ENCODE measurements at places on chromosomes 6 and 20.

- no peak for DNase-seq
These were observed 254.0 kb upstream of the HTR1E start for GRCh38 chr6:86683132-86683908.

- no peak for DNase-seq
These were observed 43.6 kb downstream of the MDGA1 start for GRCh38 chr6:37653933-37654565.

DNA sequence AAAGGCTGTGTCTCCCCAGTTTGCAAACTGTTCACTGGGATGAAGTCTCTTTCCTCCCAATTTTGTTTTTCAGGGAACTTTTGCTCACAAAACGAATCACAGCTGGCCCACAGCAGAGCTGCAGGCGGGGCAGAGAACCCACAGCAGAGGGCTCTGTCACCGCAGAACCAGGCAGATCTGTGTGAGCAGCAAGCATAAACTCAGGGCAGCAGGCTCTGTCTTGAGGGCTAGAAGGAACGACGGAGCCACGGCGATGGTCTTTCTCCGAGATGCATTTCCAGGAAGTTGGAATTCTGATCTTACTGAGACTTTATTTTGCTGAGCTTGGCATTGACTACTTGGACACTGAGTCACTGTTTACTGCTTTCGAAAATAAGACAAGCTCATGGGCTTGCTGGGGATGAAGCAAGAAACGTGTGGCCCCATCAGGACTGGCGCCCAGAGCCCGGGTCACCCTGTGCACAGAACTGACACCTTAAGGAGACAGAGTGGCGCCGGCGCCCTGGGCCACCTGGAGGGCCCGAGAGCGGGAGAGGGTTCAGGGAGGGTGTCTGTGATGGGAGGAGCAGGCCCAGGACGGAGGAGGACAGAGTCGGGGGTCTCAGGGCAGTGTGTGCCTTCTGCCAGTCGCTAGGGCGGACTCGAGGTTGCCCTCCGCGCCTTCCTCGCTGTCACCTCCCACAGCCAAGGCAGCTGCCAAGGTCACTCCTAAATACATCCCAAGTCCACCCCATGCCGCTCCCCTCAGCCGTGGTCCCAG lies 106.3 kb upstream of the NXT1 start:
- no peak for DNase-seq

DNA sequence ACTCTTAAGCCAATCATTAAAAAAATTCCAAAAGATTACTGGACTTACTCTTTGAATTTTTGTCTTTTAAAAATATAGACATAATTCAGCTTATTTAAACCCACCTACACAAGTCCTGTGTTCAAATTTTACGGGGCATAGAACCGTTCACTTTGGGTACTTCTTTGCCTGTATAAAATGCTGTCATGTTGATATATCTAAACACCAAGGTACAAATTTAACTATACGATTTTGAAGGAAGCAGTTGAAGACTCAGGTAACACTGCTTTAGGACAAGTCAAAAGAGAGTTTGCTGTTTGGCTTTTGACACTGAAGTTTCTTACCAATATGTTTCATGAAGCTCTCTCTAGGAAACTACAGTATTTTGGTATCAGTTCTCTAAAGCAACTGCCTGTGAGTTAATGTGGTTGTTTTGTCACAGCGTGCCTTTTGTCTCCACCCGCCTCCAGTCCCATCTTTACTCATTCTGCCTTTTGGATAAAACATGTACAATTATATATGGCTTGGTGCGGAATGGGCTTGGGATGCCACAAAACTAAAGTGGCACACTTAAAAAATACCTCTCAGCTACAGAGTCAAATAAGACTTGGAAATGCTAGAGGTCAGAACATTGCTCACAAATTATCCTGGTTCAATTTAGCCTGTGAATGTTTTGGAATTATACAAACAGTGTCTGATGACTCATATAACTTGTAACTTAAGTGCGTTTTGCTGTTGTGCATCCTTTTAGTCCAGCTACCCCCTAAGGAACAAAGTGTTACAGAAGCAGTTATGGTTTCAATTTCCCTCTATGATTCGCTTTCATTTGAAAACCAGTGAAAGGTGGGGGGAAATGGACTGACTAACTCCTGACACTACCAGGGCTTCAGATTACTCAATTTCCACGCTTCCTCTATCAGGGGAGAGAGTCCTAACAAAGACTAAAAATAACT lies 38.7 kb downstream of the RGS17 start:
- DNase-seq: no peak

- no peak for DNase-seq
These were observed 245.3 kb downstream of the OGFRL1 start for GRCh38 chr6:71533939-71534379.

- no peak for DNase-seq
These were observed 18.9 kb downstream of the TFAP2A start for GRCh38 chr6:10395704-10396546.

DNA sequence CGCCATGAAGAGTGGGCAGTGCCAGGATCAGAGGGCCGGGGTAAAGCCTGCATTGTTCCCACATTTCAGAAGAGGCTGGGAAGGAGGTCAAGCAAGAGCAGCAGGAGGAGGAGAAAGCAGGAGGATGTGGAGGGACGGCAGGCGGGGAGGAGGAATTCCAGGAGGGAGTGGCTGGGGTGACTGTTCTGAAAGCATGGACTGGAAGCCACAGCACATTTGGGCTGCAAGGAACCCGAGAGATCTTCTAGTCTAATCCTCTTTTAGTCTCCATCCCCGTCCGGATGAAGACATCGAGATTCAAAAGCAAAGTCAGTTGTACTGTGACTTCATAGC lies 76.9 kb downstream of the FAM50B start:
- no peak for DNase-seq

DNA sequence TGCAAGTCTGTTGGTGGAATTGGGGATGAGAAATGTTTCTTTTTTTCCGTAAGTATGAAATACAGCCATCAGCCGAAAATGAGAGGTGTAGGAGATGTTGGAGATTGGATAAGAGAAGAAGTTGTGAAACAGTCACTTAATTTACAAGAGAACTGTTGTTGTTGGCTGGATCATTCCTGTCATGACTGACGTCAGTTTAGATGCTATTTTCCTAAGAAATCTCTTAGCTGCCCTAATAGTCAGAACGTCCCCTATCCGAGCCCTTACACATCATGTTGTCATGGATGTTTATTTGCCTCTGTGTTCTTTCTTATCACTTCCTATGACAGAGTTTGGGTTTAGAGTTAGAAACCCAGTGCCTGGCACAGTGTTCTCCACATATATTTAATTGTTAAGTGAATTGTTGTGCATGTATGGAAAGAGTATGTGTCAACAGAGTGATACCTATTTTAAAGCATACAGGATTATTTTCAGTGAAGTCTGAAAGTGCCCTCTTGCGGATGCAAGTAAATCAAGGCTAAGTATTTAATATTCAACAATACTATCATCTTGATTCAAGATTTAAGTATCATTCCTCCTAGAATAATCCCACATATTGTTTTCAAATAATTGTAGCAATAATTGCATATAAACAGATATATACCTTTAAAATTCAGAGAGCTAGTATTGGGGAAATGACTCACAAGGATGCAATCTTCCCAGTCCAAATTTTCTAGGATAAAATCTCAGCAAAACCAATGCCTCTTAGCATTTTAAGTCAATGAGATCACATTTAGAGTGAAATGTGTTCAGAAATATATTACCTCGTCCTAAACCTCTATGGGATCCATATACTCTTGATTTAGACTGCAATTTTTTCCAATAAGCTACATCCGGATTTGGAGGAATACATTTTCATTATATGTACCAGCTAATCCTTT lies 309.9 kb upstream of the NOX3 start:
- no peak for DNase-seq

DNA sequence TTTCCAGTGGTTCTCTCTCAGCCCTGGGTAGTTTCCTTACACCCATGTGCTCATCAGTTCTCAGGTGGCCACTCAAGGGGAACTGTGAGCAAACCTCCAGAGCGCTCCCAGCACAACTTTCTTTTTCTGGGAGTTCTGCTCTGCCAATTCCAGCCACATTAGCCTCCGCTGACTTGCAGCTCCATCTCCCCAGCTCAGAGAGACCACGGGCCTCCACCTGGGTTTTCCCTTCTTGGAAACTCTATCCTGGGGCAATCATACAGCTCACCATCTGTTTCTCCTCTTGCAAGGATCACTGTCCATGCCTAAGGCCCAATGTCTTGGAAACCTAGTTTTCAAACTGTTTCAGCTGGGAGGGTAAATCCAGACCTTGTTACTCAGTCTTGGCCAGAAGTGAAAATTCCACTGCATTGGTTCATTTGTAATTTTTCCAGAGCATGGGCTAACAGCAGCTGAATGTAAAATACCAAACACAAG lies 129.9 kb downstream of the EYA2 start:
- no peak for DNase-seq

DNA sequence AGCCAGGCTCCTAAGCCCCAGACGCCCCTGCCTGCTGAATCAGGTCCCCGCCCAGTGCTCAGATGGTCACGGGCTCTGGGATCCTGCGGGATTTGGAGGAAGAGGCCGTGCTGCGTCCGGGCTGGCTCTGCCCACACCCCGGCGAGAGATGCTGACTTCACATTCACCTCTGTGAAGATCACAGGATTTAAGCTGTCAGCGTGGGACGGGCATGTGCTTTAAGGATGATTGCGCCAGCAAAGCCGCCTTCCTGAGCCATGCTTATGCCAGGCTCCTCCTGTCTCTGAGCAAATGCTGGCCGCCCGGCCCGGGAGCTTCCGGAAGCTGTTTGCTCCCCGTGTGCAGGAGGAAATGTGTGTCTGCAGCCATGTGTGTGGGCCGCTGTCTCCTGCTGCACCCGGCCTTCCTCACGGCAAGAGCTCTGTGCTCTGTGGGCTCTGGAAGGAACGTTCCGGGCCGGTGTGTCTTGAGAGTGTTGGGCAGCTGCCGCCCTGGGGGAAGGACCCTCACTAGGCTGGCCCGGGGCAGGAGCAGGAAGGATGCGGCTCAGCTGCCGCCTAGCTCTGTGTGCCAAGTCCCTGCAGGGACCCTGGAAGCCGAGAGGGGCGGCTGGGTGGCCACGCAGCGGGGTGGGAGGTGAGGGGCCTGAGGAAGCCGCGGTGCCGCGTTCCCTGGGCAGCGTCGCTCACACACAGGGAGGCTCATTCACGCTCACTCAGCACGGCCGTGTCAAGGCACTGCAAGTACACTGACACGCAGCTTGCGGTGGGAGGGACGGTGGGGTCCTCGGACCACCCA lies 19.0 kb upstream of the BHLHE23 start:
- DNase-seq: no peak

GRCh38 chr20:32580970-32581838 lies 3.9 kb downstream of the NOL4L start:
- no peak for DNase-seq
